ENCODE measurements at places on chromosomes 3 and 15. TPM values are rescaled to one million over a fixed set of nuclear protein-coding genes. Genes with fewer than 3 reads are reported as not detected.

Gene TM4SF18
- total RNA-seq = 0.92 TPM

Gene FAM107A
- under 0.01 TPM for total RNA-seq

Gene CCR5
- not detected for total RNA-seq

Gene IGDCC3
- total RNA-seq = not detected

Gene MYZAP
- total RNA-seq = 0.18 TPM

Gene OSBPL10
- 13.5 TPM for total RNA-seq

Gene GOLGA8S
- under 0.01 TPM for total RNA-seq

Gene TRIM42
- total RNA-seq = not detected

Gene NOP10
- 178 TPM for total RNA-seq

Gene NLGN1
- total RNA-seq = 8.7 TPM

Gene GPR149
- total RNA-seq = not detected

Gene HOMER2
- 2.6 TPM for total RNA-seq

Gene SI
- not detected for total RNA-seq

Gene CFAP100
- total RNA-seq = not detected

Gene IL17RC
- total RNA-seq = 24.7 TPM

Gene VGLL3
- total RNA-seq = 33.4 TPM

Gene GOLGA6L10
- total RNA-seq = 0.28 TPM

Gene A4GNT
- total RNA-seq = not detected

Gene NANOGP8
- not detected for total RNA-seq

Gene ZPLD1
- total RNA-seq = 0.28 TPM

All from smooth muscle cell of bladder (primary cell).